ENCODE measurements at places on chromosomes 7 and 10.

- no peak for DNase-seq
Measured at GRCh38 chr10:115830265-115830970, 442.6 kb downstream of the GFRA1 start.

DNA sequence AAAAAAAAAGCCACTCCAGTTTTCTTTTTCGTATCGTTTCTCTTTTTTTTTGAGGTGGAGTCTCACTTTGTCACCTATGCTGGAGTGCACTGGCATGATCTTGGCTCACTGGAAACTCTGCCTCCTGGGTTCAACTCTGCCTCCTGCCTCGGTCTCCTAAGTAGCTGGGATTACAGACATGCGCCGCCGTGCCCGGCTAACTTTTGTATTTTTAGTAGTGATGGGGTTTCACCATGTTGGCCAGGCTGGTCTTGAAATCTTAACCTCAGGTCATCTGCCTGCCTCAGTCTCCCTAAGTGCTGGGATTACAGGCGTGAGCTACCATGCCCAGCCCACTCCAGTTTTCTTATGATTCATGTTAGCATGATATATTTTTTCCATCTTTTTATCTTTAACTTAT lies 92.7 kb downstream of the ANKRD61 start:
- DNase-seq, result no peak

DNA sequence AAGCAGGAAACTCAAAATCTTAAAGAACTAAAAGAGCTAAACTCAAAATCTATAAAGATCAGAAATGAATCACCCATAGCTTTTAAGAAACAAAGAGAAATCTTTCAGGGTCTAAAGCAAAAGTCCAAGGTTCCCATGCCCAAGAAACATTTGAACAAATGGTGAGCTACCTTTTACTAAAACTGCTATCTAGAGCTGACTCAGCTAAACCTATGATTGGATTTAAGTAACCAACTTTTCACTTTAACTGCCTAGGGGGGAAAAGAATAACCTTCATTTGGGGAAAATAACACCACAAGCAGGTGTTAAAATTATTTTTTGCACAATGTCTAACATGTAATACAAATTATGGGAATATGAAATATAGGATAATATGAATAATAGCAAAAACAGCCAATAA lies 328.4 kb downstream of the PHF14 start:
- no peak for DNase-seq

DNA sequence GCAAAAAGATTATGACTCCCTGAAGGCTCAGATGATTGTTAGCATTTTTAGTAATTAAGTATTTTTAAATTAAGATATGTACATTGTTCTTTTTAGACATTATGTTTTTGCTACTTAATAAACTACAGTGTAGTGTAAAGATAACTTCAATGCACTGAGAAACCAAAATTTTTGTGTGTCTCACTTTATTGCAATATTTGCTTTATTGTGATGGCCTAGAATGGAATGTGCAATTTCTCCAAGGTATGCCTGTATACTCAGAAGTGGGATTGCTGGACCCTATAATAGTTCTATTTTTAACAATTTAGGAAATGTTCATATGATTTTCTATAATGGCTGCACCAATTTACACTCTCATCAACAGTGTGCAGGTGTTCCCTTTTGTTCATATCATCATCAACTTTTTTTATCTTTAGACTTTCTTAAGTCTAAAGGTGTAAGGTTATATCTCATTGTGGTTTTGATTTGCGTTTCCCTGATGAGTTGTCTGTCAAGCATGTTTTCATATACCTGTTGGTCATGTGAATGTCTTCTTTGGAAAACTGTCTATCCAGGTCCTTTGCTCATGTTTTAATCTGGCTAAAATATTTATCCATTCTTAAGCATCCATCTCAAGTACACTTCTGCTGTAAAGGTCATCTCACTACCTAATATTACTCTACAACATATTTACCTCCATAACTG lies 1323.5 kb upstream of the LRRTM3 start:
- DNase-seq, result no peak

DNA sequence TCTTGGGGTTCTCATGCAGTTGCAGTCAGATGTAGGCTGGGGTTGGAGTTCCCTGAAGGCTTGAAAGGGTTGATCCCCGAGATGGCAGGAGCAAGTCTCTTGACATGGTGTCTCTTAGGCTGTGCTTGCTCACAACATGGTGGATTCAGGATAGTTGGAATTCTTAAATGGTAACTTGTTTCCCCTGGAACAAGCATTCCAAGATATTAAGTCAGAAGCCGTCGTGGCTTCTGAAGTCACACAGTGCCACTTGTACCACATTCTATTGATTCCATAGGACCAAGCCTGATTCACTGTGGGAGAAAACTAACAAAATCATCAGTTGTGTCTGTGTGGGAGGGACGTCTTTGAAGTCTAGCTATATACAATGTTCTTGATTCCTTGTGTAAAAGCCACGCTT lies 3.5 kb upstream of the SLC35B4 start:
- DNase-seq, result no peak

DNA sequence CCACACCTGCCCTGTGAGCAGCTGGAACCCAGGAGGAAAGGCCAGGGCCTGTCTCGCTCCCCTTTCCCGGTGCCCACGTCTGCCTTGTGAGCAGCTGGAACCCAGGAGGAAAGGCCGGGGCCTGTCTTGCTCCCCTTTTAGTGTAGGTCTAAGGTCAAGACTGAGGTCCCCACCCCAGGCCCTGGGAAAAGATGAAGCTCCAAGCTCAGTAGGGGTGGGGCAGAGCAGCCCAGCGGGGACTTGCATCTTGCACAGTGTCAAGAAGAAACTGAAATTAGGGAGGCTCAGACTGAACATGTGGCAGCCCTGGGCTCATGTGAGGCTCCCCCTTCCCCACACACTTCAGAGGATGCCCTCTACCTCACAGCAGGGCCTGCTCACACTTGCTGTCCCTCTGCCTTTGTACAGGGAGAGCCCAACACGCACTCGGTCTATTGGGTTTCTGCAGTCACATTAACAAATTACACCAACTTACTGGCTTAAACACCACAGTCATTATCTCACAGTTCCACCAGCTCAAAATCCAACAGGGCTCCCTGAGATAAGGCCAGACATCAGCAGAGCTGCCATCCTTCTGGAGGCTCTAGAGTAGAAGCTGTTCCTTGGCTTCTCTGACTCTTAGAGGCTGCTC lies 12.4 kb downstream of the POLL start:
- no peak for DNase-seq

DNA sequence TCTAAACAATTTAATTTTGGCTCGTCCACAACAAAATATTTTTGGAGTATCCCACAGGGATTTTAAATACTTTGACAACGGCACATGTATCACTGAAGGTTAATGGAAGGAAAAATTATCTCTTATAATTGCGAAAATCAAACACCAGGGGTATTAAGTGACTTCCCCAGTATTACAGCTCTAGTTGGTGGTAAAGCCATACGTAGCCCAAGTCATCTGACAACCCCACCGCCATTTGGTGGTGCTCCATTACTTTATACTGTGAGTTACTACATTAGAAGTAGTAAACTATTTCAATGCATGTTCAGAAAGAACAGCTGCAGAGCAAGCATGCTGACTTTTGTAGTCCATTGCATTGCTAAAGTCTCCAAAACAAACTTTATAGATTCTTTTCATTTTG lies 179.7 kb downstream of the HGF start:
- no peak for DNase-seq

DNA sequence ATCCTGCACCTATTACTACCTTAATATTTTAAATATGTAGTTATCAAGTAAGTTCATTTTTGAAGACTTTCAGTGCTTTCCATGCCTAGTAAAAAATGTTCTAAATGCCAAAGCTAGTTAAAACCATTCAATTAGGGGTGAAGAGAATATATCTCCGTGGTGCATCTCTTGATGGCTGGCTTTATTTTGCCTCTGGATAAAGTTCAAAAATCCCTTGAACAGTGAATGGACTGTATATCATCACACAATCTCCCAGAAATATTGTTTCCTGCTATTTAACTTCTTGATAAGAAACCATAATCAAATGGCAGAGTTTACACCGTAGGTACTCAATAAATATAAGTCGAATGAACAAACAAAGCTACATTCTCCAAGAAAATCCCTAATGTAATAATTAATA lies 1113.0 kb upstream of the C7orf33 start:
- DNase-seq, result no peak

GRCh38 chr7:137135654-137136350 lies 207.7 kb downstream of the PTN start:
- DNase-seq, result no peak

DNA sequence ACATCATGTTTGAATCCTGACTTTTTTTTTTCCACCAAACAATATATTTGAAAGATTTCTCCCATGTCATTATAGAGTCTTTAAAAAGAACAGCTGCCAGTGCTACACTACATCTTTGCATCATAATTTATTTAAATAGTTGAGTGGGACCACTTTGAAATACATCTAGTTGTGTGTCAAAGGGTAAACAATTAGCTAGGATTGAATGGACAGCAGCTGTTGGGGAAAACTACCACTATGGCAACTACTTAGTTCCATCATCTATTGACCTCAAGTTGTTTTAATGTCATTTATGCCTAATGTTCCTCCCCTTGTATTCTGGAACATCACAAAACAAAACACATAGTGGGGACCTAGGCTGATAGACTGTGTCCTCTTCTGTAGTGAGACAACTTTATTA lies 985.1 kb downstream of the SORCS1 start:
- DNase-seq, result no peak

DNA sequence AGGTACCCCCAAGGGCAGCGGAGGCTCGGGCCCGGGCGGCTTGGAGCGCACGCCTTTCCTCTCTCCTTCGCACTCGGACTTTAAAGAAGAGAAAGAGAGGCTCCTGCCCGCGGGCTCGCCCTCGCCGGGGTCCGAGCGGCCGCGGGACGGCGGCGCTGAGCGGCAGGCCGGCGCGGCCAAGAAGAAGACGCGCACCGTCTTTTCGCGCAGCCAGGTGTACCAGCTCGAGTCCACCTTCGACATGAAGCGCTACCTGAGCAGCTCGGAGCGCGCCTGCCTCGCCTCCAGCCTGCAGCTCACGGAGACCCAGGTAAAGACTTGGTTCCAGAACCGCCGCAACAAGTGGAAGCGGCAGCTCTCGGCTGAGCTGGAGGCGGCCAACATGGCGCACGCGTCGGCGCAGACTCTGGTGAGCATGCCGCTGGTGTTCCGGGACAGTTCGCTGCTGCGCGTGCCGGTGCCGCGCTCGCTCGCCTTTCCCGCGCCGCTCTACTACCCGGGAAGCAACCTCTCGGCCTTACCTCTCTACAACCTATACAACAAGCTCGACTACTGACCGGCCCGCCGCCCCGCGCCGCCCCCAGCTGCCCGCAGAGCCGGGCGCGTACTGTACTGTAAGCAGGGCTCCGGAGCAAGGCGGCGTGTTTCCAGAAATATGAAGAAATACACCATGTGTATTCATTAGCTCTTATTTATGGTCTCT lies 1.8 kb downstream of the HMX2 start:
- DNase-seq, result no peak

DNA sequence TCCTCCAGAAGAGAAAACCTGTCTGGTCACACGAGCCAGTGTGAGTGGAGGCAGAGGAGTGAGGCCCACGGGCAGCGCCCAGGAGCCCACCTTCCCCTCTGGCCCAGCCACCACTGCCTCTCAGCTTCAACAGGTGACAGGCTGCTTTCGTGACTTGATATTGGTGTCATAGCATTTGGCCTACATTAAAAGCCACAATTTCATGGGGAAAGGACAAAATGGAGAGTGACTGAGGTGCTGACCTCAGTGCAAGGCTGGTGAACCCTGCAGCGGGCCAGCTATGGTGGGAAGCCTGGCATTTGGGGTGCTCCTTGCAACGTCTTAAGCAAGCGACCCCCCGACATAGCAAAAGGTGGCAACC lies 21.3 kb downstream of the ECHDC3 start:
- DNase-seq, result no peak

DNA sequence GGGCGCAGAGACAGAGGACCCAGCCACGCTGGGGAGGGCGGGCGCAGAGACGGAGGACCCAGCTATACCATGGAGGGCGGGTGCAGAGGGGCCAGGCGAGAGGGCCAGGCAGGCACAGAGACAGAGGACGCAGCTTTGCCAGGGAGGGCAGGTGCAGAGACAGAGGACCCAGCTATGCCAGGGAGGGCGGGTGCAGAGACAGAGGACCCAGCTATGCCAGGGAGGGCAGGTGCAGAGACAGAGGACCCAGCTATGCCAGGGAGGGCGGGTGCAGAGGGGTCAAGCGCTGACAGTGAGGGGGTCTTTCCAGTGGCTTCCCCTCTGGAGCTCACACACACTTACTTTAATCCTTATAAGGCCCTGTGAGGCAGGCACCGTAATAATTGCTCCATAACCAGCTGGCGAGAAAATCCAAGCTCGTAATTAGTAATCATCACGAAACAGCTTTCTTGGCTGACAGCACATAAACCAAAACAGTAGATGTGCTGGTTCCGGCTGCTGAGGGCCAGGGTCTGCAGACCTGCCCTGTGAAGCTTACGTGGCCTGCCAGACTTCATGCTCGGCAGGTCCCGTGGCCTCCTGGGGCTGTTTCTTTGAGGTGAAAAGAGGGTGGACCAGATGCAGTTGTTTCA lies 137.2 kb downstream of the VIPR2 start:
- DNase-seq, result no peak

DNA sequence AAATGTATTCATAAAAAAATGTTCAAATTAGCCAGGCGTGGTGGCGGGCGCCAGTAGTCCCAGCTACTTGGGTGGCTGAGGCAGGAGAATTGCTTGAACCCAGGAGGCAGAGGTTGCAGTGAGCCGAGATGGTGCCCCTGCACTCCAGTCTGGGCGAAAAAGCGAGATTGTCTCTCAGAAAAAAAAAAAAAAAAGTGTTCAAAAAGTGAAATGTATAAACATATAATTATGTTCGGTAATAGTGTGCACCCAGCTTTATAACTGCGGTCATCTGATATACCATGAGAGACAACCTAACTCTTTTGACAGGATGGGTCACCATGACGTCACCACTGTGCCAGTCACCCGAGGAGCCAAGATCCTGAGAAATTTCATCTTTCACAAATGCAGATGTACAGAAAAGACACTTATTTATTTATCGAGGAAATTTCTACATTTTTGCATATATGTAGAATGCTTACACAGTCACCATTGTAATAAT lies 594 bp upstream of the RP9 start:
- DNase-seq, result no peak

DNA sequence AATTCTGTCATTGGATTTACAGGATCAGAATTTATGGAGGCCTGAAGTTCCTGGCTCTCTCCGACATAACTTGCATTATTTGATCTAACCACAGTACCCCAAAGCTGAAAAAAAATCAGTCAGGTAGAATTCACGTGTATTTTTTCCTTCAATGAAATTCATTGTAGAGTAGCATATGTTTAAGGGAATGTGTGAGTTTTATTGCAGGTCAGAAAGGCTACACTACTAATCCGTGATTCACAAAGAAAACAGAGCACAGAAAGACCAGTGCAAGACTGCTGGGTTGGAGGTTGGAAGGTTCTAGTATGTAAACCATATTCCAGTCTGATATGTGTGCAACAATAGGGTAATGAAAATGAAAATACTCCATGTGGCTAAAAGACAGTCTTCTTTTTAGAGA lies 247.0 kb upstream of the FERD3L start:
- DNase-seq, result no peak

DNA sequence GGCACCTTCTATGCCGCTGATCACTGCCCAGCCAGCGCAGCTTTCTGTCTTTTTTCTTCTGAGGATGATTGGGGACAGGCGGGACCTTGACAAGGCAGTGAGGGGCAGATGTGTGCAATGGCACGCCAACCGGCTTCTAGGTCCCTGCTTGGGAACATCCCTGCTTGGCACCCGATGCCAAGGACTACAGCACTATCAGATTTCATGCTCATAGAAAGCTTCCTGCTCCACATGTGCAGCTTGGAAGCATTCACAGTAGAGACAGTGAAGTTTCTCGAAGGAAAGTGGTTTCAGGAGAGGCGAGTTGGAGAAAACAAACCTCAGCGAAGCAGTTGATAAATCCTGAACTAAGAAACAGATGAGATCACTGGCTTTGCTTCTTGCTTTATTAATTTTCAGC lies 267.5 kb upstream of the HABP2 start:
- DNase-seq, result no peak

- DNase-seq, result no peak
Measured at GRCh38 chr10:103818765-103819374, 36.5 kb downstream of the SH3PXD2A start.
